Muscle of leg (tissue), 16 donors: ENCODE measurements at places on chromosomes 12 and 14. TPM values are rescaled to one million over a fixed set of nuclear protein-coding genes. Genes with fewer than 3 reads are reported as not detected.

DNA sequence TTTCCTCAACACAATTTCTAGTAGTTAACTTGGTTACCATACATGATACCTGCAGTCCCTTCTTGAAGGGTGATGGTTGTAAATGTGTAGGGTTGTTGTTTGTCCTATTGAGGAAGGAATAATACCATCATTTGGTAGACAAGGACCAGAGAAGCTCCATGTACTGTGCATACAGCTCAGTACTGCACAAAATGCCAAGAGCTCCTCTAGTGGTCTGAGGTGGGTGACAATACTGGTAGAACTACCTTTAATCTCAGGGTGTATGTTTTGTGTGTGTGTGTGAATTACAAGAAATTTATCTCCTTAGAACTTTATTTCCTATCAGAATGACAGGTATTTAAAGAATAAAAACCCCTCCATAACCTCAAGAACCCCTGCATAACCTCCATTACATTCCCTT, 575.3 kb downstream of the TMTC2 start:
- no peak for DNase-seq

- no peak for DNase-seq
Observed at GRCh38 chr12:25041006-25041741, 92.3 kb upstream of the BCAT1 start.

GRCh38 chr14:52429451-52429850, 115.3 kb downstream of the PTGER2 start:
- no peak for DNase-seq

- DNase-seq, result no peak
Observed at GRCh38 chr12:108564724-108565123, 2.3 kb downstream of the ISCU start.

The PRIMA1 gene
- 2.5 TPM for polyA plus RNA-seq

The KCNJ8 gene
- 23.7 TPM for polyA plus RNA-seq

The ERP27 gene
- 0.09 TPM for polyA plus RNA-seq

The GALNT9 gene
- polyA plus RNA-seq, result 2.2 TPM

The ZDHHC22 gene
- 0.53 TPM for polyA plus RNA-seq

The LRRK2 gene
- polyA plus RNA-seq, result 2.8 TPM

The RIMBP2 gene
- polyA plus RNA-seq, result 2.1 TPM

The ENDOU gene
- 0.41 TPM for polyA plus RNA-seq

The MVK gene
- polyA plus RNA-seq, result 16.3 TPM

The AVPR1A gene
- polyA plus RNA-seq, result 5.0 TPM

The TCTN2 gene
- polyA plus RNA-seq, result 10.6 TPM

The NOVA1 gene
- polyA plus RNA-seq, result 11.8 TPM
